ENCODE measurements at places on chromosomes 4 and X.

GRCh38 chr4:173420324-173420752 is 21.4 kb upstream of the SCRG1 start:
- DNase-seq: no peak

GRCh38 chr4:182188622-182189021 is 54.6 kb upstream of the TENM3 start:
- no peak for DNase-seq

GRCh38 chrX:136497556-136498052 is at the start of gene HTATSF1:
Gene HTATSF1, plus strand, starts transcription at chrX:136497592. Its CDS starts 93 bp downstream, at chrX:136497685.
- DNase-seq: no peak

GRCh38 chrX:142076633-142077032 is 128.5 kb downstream of the MAGEC2 start:
- DNase-seq: no peak

DNA sequence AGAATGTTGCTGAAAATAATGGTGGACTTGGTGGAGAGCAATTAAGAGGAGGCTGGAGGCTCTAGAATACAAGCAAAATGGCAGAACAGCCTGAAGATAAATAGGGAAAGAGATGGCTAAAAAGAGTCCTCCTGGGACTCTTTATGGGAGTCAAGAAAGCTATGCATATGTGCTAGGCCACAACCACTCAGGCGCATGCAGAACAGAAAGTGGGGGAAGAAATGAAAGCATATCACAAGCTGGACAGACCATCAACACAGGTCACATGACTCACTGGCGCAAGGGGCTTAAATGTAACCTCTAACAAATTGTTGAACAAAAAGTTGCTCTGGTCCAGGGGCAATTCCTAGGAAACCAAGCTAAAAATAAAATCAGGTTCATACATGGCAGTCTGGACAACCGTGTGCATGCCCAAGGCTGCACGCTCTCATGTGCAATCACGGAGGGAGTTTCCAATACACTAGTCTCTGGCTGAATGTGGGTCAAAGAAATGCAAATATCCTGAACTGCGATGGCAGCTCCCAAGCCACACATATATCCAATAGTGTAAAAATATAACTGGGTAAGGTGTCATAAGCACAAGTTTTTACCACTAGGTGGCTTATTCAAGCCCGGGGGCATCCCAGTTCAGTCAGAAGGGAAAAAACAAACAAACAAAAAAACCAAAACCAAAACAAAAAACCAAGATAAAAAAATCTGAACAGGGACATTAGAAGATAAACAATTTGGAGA is 45.4 kb downstream of the ZNF711 start:
- DNase-seq: no peak

DNA sequence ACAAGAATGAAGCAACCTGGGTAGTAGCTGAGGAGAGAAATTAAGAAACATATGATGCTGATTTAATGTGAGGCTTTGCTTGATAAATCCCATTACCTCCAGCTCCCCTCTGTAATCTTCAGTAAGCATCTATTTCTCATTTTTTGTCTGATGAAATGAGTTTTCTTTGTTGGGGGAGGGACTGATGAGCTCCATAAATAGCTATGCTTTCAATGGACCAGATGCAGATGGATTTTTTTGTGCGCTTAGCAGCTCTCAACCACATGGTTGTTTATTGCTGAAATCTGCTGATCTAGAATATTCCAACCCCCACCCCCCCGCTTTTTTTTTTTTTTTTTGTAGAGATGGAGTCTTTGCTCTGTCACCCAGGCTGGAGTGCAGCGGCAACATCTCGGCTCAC is 1082.0 kb downstream of the RAPGEF2 start:
- DNase-seq: no peak

- DNase-seq: no peak
These were observed 75.9 kb downstream of the C4orf51 start for GRCh38 chr4:145755802-145756201.

GRCh38 chrX:16930392-16930791 is 16.1 kb upstream of the REPS2 start:
- no peak for DNase-seq

GRCh38 chrX:56726605-56727004 is 2.4 kb upstream of the NBDY start:
- no peak for DNase-seq

DNA sequence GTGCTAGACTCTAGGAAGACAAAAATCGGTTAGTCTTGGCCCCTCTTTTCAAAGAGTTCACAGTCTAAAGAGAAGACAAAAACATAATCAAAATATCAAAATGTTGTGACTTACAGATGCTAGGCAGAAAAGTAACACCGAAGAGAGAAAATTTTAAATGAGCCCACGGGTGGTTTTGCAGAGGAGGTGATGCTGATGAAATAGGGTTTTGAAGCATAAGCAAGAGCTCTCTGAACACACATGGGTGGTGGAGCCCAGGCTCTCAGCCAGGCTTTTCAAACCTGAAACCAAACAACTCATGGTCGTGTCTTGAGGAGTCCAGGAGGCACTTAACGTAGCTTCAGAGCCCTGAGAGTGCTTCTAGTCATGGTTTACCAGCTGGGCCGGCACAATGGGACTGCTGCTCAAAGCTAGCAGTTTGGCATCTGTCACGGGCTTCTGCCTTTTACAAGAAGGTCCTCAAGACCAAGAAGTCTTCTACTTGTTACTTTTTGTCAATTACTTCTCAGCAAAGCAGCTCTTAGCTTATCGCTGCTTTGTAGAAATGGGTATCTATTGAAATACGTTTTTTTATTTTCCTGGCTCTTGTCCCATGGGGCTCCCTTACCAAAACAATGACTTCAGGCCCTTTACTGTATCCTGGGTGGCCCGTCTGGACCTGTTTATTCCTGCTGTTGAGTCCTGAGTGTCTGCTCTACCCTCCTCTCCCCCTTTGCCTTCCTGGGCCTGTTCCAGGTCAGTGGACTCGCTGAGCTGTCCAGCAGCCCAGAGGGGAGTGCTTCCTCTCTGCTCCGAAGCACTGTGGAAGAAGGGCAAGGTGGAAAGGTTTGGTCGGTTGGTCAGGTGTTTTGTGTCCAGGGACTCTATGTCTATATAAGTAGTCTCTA is 69.5 kb downstream of the TNIP2 start:
- DNase-seq: no peak

- no peak for DNase-seq
These were observed 80.3 kb upstream of the HHIP start for GRCh38 chr4:144565527-144566195.

- DNase-seq: no peak
These were observed 8.3 kb upstream of the CXCL8 start for GRCh38 chr4:73731968-73732610.

DNA sequence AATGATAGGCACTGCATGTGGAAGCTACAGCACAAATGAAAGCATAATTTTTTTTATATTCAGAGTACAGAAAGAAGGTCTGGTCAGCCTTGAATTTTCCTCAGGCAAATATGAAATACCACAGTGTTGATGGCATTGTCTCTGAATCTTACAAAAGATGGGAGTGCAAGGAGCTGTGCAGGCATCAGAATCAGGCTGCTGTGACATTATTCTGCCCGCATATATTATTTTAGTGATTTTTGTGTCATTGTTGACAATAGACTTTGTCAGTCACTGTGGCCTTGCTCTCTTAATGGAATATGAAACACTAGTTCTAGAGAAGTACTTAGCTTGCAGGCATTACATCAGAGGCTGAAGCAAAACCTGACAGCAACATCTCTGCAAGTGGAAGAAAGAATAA is 42.5 kb downstream of the SYTL5 start:
- no peak for DNase-seq

DNA sequence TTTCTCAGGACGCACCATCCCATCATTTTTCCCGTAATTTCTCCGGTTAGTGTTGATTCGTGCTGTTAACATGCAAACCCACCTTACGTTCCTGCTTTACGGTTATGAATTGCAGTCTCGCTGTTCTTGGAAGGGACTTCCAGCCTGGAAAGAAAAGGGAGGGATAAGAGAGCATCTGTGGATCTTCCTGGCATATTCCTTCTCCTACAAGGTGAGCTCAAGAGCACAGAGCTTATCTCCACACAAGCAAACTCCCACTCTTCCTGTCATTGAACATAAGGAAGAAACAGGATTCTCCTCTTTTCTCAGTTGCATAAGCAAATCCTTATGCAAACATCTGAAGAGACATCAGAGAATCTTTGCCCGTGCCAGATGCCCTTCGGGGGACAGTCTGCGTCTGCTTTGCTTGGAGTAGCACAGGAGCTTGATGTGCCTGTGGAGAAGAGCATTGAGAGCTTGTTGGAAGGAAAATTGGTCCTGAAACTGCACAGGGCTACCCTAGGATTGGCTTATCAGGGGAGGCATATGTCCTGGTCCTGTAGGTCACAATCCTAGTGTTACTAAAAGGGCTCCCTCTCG is 127.0 kb downstream of the ASMT start:
- no peak for DNase-seq

- no peak for DNase-seq
These were observed 146.2 kb downstream of the KCNIP4 start for GRCh38 chr4:21802406-21802805.

DNA sequence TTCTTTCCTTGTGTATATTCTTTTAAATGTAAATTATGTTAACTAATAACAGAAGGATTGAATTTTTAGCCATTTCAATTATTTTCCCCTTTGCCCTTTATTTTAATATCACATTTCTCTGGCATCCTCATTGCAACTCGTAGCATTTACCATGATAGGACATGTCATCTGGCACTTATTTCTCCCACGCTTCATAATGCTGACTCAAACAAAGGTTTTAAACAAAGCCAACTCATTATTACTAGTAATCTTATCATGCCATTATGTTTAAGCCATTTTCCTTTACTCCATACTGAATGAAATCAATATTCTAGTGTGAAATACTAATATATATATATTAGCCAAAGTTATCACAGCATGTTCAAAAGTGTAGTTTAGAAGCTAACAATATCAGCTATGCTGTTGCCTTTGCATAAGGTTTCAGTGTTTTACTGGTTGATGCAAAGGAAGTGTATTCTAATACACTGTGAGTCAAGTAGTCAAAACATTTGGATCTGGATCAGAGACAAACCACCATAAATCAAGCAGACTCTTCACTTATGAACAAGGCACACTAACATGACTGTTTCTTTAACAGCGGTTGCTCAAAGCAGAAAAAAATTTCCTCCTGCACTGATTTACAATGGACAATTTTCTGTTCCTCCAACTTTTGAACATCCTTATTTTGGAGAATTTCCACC is 281.6 kb downstream of the SLC7A11 start:
- DNase-seq: no peak

DNA sequence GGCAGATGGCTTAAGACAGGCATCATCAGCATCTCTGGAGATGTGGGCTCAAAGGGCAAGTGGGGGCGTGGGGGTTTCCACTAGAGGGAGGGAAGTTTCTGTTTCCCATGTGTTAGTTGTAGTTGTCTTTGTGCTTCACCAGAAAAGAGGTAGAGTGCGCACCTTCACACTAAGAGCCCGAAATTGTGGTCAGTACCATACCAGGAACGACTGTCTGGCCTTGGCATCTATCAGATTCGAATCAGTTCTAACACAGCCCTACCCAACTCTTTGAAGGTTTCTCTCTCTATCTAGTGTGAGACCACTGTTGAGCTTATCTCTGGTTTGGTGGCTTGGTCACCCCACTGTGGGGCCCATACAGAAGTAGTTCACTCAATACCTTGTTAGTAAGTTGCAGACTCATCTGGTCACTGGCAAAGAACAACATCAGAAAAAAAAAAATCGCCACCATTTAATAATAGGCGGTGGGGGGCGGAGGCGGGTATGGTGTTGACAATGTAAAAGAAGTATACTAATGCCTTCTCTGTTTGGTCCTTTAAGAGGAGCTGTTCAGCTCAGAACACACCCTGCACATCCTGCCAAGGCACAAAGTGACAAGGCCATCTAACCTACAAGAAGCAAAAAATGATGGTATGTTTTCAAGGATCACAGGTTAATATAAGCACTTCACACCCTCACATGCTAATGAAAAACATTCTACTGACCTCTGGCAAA is 71.1 kb downstream of the NYX start:
- DNase-seq: no peak

DNA sequence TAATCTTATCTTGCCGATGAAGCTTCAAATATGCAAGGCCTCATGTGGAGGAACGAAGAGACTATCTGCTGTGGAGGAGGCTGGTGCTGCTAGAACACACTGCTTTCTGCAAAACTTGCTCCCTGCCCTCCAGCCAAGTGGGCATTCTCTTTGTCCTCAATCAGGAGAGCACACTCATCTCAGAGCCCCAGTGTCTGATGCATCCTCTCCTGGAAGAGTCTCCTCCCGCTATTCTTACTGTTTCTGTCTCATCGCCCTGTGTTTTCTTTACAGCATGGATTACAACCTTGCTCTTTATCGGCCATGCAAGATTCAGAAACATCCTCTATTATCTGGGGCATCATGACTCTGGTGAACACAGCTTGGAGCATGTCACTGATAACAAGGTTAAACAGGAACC is 68.2 kb upstream of the MTNR1A start:
- no peak for DNase-seq

GRCh38 chr4:37157476-37158167 is 86.9 kb upstream of the NWD2 start:
- DNase-seq: no peak

- no peak for DNase-seq
These were observed 63.4 kb downstream of the RASL11B start for GRCh38 chr4:52925531-52925968.

GRCh38 chr4:33437406-33437805 is 2717.2 kb downstream of the PCDH7 start:
- no peak for DNase-seq

DNA sequence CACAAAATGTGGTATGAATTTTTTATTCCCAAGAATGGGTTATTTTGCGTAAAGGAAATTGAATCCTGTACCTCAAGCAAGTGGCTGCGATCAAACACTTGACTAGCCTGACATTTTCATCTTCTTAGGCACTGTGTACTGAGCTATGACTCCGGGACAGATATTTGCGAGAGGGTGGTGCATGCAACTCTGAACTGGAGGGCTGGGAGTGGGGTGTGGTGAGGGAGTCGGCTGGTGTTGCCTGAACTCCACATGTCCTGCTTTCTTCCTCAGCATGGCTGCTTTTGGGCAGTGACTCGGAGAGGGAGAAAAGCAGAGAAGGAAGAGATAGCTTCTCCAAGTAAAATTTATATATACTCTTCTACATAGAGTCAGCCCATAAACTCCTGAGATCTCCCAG is 68.5 kb upstream of the GATB start:
- DNase-seq: no peak

GRCh38 chr4:164606478-164606877 is 147.5 kb upstream of the SMIM31 start:
- DNase-seq: no peak

Data from stimulated activated CD4-positive, alpha-beta T cell treated with anti-CD3 and anti-CD28 coated beads, Interleukin-15, amount 100 ng/mL, for 48 hours (primary cell).